ENCODE measurements at places on chromosomes 12 and 14. TPM values are rescaled to one million over a fixed set of nuclear protein-coding genes. Genes with fewer than 3 reads are reported as not detected.

IL22 gene
- not detected for total RNA-seq

- H3K27ac ChIP-seq, result peak overlapping the region; percentile 68
- no peaks in the 10 kb centered on the region for H3K27me3 ChIP-seq
- peaks cover 34% of the 10 kb centered on the region for H3K4me1 ChIP-seq
- no peak overlapping the region for H3K4me3 ChIP-seq
Observed at GRCh38 chr12:106861984-106862916, 87.8 kb downstream of the RIC8B start.

GRCh38 chr12:67504026-67504425 lies 144.5 kb upstream of the DYRK2 start:
- H3K36me3 ChIP-seq, result no peaks in the 10 kb centered on the region
- no peak overlapping the region for H3K4me3 ChIP-seq
- DNase-seq, result no peak
- H3K4me1 ChIP-seq, result no peaks in the 10 kb centered on the region

DNA sequence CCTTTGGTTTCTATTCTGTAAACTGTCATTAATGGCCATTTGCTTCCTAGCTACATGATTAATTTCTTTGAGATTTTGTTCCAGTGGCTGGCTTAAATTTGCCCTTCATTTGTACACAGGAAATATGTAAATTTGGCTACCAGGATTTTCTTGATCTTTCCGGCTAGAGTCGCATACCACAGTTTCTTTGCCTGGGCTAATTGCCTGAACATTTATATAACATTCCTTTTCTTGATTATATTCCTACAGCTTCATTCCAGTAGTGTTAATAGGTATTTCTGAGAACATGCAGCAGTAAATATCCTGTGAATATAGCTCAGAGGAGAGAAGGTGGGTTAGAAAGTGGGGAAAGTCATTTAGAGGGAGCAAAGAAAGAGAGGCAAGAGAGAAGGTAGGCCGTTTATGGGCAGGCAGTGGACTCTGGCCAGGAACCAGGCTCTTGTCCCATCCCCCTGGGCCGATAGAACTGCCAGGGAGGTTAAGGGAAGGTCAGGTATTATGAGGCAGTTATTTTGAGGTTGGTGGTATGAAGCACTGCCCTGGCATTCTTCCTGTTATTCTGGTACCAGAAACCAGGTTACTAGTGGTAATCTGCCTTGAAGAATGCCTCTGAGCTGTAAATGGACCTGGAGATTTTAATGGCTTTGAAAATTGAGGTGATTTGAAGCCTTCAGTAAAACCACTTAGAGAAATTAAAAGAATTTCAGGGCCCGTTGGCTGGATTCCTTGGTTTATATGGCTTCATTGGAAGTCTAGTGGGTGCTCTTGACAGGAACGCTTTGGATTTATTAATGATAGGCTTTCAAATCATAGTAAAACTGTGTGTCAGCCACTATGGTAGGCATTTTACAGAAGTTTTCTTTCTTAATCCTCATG lies 4.4 kb downstream of the RNF10 start:
- H3K4me1 ChIP-seq, result peaks cover 59% of the 10 kb centered on the region
- H3K4me3 ChIP-seq, result peak overlapping the region; percentile 28
- H3K27me3 ChIP-seq, result no peaks in the 10 kb centered on the region
- peak overlapping the region; percentile 58 for H3K27ac ChIP-seq
- H3K36me3 ChIP-seq, result peaks cover 8% of the 10 kb centered on the region

- H3K4me1 ChIP-seq, result peaks cover 8% of the 10 kb centered on the region
- no peak overlapping the region for H3K27ac ChIP-seq
- peak; percentile 74 for DNase-seq
- no peaks in the 10 kb centered on the region for H3K27me3 ChIP-seq
- H3K36me3 ChIP-seq, result no peaks in the 10 kb centered on the region
- H3K4me3 ChIP-seq, result no peak overlapping the region
Observed at GRCh38 chr12:124739953-124740561, 123.6 kb downstream of the SCARB1 start.

PXMP2 gene
- total RNA-seq, result 10.6 TPM

DEGS2 gene
- total RNA-seq, result 0.29 TPM

Measured in osteoblast (primary cell).